ENCODE measurements at places on chromosomes 12 and 14.

DNA sequence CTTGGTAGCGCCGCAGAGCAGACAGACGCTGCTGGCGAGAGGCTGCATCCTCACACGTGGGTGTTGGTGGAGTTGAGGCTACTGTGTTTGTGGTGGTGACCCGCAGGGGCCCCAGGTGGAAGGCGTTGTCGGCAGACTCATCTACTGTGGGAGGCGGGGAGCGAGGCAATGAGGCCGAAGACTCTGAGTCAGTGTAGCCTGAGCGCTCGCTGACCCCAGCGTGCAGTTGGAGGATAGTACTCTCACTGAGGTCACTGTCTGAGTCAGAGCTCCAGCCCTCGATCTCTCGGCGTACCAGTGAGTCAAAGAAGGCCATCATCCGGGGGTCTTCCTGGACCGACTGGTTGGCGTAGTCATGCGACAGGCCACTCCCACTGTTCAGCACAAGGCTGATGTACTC is 76.0 kb upstream of the ACTN1 start:
- peak; percentile 79 for DNase-seq

DNA sequence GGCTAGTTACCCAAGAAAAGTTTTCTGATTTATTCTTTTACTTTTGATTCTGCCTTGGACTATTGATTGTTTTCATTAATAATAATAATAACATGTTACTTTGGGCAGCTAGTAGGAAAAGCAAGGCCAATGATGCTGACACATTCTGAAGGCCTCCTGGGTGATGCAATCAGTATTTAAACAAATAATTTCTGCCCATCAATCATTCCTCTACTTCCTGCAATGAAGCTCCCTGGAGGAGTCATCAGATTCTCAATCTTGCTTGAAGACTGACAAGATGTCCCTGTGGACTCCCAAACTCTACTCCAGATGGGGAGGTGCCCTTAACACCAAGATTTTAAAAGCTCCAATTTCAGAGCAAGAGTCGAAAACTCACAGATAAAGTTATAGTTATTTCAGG is at the start of gene SPX:
TSS of gene SPX (plus strand) at position 244 of the 400 bp plus-strand sequence. CDS start 177 bp downstream, outside the sequence.
- peak; percentile 79 for DNase-seq

DNA sequence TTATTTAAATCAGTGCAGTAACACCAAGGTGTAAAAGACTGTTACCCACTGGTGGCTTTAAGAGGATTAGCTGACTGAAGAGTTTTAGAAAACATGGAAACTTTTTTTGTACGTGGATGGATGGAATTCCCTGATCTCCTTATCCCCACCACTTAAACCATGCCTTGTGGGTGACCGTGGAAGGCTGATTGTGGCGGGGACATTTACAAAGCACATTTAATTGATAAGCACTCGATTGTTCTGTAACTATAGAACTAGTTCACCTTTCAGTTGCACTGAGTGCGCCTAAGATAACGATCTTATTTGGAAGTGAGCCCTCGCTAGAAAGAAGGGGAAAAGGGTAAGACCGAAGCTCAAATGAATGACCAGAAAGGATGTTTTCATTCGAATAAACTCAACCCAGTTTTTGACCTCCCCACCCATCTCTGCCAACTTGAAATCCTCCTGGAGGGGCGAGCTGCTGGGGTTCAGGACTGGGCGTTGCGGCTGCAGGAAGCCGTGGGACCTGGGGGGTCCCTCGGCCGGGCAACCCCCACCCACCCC is 688 bp upstream of the RASSF3 start:
- peak; percentile 45 for DNase-seq

DNA sequence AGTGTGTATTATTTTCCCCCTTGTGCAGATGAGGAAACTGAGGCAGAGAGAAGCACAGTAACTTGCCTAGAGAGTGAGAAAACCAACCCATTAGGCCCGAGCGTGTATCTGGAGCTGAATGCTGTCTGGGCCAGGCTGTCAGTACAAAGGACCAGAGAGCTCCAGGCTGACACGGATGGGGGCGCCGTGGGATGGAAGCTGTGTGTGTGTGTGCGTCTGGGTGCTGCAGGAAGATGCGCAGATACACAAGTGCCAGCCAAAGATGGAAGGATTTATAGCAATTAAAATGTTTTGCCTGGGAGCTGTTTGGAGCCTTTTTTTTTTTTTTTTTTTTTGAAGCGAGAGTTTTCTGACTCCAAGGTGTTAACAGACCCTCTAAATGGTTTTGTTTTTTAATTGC is 53.7 kb upstream of the GPATCH2L start:
- no peak for DNase-seq

GRCh38 chr12:87612996-87613395 is 416.2 kb downstream of the C12orf50 start:
- DNase-seq = no peak

GRCh38 chr12:48946205-48946604 is 11.1 kb downstream of the ARF3 start:
- DNase-seq = no peak
